ENCODE measurements at places on chromosomes 16 and 17.

DNA sequence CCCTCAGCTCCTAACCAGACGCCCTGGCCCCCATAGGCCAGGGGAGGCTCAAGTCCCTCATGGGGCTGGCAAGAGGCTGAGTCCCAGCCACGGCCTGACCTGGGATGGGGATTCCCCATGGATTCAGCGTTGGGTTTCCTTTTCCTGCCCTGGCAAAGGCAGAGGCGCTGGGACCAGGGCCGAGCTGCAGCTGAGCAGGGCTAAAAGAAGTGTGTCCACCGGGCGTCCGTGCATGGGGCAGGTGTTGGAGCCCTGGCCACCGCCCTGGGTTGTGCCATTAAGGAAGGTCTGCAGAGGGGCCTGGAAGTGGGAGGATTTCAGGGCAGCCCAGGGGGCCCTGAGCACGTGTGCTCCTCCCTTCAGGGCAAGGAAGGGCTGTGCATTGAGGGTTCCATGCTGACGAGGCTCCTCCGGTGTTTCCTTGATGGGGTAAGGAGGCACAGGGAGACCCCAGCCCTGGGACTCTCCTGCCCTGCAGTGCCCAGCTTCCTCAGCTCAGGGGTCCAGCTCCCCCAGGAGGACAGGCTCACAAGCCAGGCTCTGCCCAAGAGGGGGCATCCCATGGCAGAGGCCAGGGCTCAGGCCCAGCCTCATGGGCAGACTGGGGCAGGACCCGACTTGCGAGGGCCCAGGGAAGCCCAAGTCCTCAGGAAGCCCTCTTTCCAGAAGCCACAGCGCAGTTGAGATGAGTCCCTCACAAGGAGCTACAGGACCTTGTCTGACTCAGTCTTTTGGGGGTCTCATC lies 10.1 kb downstream of the TBC1D26 start:
- no peak for DNase-seq

GRCh38 chr16:69889295-69889964 lies 61.7 kb upstream of the CLEC18A start:
- DNase-seq: no peak

- DNase-seq: no peak
Observed at GRCh38 chr17:28989028-28989427, 16.8 kb downstream of the SEZ6 start.

GRCh38 chr17:9976283-9977179 lies 71.5 kb upstream of the RCVRN start:
- no peak for DNase-seq

GRCh38 chr16:15643946-15644250 lies 944 bp upstream of the MARF1 start:
- no peak for DNase-seq

DNA sequence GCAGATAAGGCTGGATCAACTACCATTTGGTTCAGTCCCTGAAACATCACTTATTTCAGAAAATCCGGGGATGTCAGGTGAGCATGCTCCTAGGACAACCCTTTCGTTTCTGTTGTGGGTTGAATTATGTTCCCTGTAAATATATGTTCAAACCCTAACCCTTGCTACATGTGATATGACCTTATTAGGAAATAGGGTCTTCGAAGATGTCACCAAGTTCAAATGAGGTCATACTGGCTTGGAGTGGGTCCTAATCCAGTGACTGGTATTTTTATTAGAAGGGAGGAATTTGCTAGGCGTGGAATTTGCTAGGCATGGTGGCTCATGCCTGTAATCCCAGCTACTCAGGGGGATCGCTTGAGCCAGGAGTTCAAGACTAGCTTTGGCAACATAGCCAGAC lies 21.3 kb downstream of the SNX20 start:
- DNase-seq: no peak

DNA sequence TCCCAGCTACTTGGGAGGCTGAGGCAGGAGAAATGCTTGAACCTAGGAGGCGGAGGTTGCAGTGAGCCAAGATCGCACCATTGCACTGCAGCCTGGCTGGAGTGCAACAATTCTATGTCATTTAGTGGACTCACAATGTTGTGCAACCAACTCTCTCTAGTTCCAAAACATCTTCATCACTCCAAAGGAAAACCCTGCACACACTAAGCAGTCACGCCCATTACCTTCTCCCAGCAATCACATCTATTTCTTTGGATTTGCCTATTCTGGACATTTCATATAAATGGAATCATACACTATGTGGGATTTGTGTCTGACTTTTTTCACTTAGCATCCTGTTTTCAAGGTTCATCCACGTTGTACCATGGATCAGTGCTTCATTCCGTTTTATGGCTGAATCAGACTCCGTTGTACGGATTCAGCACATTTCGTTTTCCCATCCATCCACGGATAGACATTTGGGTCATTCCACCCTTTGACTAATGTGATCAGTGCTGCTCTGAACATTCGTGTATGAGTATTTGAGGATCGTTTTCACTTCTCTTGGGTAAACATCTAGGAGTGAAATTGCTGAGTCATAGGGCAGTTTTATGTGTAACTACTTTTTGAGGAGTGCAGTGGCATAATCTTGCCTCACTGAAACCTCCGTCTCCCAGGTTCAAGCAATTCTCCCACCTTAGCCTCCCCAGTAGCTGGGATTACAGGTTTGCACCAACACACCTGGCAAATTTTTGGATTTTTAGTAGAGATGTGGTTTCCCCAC lies 45.4 kb upstream of the EMP2 start:
- no peak for DNase-seq

Data from fibroblast of pulmonary artery (primary cell).